Heart right ventricle (tissue), 16 donors: ENCODE measurements at places on chromosomes 12 and 14. TPM values are rescaled to one million over a fixed set of nuclear protein-coding genes. Genes with fewer than 3 reads are reported as not detected.

Gene GALNT16
- 79.1 TPM for total RNA-seq

Gene CBLN3
- 2.5 TPM for total RNA-seq

Gene USP15
- total RNA-seq: 57.5 TPM

DNA sequence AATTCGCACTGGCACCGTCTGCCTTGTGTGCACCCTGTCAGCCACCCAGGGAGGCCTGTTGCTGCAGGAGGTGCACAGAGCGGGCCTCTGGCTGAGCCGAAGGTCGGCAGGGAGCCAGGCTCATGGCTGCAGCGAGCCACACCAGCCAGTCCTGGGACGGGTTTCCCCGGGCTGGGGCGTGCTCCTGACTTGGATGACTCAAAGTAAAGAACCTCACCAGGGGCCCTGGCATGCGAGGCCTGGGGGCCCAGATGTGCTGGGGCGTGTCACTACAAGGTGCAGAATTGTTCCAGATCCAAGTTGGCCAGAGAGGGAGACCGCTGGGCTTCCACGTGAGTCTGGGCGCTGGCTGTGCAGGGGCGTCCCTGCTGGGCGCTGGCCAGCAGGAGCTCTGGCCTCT, 34.5 kb downstream of the FBRSL1 start:
- DNase-seq: no peak
- no peak overlapping the region for H3K4me3 ChIP-seq
- H3K27me3 ChIP-seq: no peaks in the 10 kb centered on the region
- H3K27ac ChIP-seq: no peak overlapping the region
- peaks cover 8% of the 10 kb centered on the region for H3K36me3 ChIP-seq

DNA sequence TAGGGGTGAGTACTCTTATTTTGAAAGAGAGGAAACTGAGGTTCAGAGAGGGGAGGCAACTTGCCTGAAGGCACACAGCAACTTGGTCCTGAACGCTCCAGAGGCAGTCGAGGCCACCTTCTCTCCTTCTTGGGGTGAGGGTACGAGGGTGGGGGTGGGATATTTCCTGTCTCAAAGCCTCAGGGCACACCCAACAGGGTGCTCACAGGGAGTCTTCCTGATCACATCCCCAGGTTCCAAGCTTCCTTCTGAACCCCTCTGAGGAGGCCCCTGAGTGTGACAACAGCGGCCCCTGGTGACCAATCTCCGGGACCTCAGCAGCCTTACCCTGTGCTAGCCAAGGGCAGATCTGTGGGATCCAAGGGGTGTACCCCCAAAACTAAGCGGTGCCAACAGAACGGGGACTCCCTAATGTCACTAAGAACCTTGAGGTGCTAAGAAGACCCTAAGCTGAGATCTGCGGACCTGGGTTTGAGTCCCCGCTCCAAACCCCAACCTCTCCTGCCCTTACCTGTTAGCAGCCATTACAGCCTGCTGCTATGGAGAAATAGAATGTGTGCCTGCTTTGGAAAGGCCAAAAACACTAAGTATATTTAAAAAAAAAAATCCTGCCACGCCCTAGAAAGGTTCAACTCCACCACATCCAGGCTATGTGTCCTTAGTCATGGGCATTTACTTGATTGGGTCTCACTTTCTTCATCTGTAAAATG, 57.9 kb downstream of the TRPV4 start:
- H3K4me1 ChIP-seq: peaks cover 11% of the 10 kb centered on the region
- peak; percentile 73 for DNase-seq
- no peak overlapping the region for H3K4me3 ChIP-seq
- H3K36me3 ChIP-seq: no peaks in the 10 kb centered on the region
- no peak overlapping the region for H3K27ac ChIP-seq

DNA sequence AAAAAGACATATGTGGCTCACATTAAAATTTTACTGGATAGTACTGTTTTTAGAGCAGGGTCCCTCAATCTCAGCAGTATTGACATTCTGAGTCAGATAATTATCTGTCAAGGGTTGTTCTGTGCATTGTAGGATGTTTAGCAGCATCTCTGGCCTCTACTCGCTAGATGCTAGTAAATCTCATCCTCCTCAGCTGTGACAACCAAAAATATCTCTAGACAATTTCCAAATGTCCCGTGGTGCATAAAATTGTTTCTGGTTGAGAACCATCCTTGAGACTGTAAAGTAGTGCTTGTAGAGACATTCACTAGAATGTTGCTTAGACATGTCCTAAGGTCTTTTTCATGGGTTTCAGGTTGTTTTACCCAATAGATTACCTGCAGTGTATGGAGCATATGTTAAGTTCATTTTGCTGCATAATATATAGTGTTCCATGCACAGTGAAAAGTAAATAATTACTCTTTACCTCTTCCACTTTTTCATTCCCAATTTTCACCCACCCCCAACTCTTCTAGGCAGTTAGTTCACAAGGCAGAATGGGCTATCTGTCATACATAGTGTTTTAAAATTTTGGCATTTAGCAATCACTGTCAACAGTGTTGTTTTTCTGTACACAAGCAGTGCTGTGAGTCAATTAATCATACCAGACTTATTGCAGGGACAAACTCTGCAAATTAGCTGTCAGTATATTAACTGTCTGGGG, 200.2 kb upstream of the SLC38A2 start:
- H3K27me3 ChIP-seq: no peaks in the 10 kb centered on the region
- no peak overlapping the region for H3K27ac ChIP-seq
- H3K4me3 ChIP-seq: no peak overlapping the region
- no peak for DNase-seq

- DNase-seq: no peak
- no peak overlapping the region for H3K4me3 ChIP-seq
- H3K27me3 ChIP-seq: no peaks in the 10 kb centered on the region
- H3K27ac ChIP-seq: no peak overlapping the region
These were observed 78.1 kb downstream of the C14orf132 start for GRCh38 chr14:96117101-96117897.

DNA sequence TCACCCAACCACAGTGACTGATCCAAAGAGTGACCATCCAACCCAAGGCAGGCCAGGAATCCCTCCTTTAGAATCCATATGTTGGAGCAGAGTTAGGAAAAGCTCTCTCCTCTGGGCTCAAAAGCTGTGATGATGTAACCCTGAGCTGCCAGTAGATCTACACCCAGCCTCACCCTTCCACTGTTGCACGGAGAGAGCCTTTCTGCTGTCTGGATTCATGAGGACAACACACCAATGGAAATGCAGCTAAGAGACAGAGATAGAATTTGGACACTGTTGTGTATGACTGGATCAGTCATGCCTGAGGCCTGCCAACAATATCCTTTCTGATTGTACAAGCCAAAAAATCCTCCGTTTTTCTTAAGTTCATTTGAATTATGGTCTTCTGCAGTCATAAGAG, 4.4 kb upstream of the OR6J1 start:
- H3K36me3 ChIP-seq: no peaks in the 10 kb centered on the region
- H3K4me3 ChIP-seq: no peak overlapping the region
- no peak overlapping the region for H3K27ac ChIP-seq
- no peaks in the 10 kb centered on the region for H3K27me3 ChIP-seq
- no peak for DNase-seq
